ENCODE measurements at places on chromosomes 2 and 18. TPM values are rescaled to one million over a fixed set of nuclear protein-coding genes. Genes with fewer than 3 reads are reported as not detected.

PFN4 gene
- 0.28 TPM for total RNA-seq

COLEC12 gene
- total RNA-seq = 79.5 TPM

CTAGE1 gene
- not detected for total RNA-seq

NAPG gene
- total RNA-seq = 38.8 TPM

ARHGAP15 gene
- 0.09 TPM for total RNA-seq

STPG4 gene
- 0.37 TPM for total RNA-seq

SLC19A3 gene
- 2.1 TPM for total RNA-seq

KLHL41 gene
- 0.85 TPM for total RNA-seq

TTC39C gene
- 27.5 TPM for total RNA-seq

POLR1A gene
- total RNA-seq = 9.5 TPM
